NCI-H2081 (cell line): ENCODE measurements at places on chromosomes 1 and 21.

- no peak for DNase-seq
Observed at GRCh38 chr1:160063176-160063575, 6.8 kb downstream of the KCNJ10 start.

DNA sequence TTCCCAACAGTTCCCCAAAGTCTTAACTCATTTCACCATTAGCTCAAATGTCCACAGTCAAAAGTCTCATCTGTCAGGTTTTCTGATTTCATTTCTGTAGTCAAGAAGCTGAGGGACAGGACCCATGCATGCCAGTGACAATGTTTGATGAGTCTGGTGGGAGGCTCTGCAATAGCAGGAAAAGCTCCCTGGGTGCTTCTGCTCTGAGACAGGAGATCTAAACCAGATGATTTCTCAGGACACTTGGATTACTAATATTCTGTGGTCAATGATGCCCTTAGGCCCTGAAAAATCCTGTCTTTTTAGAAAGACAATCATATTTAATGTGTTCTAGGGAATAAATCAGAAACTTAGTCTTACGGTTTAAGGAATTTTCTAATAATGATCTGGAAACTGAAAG is 56.4 kb downstream of the PCBP3 start:
- DNase-seq, result no peak

DNA sequence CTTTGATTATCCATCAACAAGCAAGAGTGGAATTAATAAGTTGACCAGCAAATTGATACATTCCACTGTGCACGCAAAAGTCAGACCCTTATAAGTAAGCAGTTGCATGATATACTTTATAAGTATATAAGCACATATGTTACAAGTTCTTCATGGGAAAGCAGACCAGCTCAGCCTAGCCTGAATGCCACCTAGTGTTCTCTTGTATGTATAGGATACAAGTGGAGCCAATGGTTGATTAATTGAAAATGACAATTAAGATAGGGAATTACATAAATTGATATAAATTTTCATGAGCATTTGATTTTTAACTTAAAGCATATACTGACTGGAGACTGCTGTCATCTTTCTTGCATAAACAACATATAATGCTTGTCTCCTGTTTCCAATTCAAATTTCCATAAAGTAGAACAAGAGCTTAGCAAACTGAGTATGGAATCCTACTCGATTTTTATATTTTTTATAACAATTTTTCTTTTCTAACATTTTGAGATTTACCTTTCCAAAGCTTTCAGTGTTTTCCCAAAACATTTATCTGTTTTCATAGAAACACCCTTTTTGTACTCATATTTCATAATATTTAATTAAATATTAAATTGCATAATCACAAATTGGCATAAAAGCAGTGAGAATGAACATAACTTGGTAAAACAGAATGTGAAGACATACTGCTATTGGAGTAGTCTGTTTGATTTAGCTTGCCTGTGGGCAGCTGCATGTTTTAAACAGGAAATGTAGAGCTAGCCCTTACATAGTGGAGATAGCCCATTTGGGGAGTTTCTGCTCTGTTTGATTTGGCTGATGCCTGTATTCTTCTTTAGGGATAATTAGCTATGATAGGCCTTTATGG is 62.8 kb downstream of the MAGI3 start:
- peak; percentile 86 for DNase-seq

DNA sequence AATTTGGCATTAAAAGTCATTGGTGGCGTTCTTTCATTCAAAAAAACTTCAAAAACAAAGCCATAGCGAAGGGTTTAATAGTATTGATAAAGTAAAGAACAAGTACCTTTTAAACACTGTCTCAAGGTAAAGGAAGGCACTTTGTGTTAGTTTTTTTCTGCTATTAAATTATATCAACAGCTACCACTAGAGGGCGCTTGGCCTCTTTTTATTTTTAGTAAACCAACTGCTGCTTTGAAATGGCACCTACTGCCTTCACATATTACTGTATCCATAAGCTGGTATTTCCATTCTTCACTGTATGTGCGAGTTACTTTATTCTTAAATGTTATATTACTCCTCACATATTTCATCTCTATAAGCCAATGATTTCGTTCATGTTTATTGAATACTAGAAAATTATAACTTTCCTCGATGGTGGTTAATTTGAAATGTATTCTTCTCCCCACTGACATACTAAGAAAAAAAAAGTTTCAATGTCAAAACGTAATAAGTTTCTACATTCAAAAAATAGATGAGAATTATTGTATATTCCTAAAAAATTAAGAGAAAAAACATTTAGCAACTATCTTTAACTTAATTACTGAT is 125.7 kb upstream of the CXADR start:
- DNase-seq, result peak; percentile 60

- DNase-seq, result no peak
Observed at GRCh38 chr21:41043014-41043413, 124.9 kb upstream of the BACE2 start.

GRCh38 chr1:175802407-175803123 is 59.2 kb upstream of the TNR start:
- no peak for DNase-seq
